ENCODE measurements at places on chromosomes 11 and 22.

GRCh38 chr11:60743058-60743457 lies 13.6 kb upstream of the MS4A15 start:
- DNase-seq, result no peak

GRCh38 chr11:9693801-9694553 lies 30.1 kb downstream of the SWAP70 start:
- DNase-seq, result no peak

DNA sequence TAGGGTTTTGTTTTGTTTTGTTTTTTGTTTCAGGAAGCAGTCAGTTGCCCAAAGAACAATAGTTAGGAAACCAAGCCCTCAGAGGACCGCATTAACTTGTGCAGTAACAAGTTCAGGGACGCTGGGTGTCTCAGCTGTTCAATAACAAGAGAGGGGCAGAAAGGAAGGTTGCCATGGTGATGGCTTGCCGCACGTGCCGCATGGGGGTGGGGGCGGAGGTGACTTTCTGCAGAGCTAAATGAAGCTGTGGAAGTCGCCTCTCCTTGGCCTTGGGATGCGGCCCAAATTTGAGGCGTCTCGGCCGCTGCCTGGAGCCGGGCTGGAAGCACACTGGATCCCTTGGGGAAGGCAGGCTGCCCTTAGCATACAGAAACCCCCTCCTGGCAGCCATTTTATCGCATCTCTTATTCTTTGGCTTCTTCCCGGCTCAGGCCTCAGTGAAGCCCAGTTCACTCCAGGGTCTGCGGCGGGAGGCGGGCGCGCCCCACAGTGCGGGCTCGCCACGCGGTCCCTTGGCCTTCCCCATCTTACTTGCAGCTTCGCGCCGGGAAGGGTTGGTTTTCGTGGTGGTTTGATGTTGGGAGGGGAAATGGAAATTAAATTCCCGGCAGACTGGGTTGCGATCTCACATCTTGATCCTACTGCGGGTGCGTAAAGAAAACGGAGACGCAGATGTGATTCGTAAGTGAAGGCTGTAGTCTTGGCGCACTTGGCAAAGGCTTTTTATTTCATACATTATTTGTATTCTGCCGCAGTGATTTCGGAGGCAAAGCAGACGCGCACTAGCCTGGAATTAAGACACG lies 94.3 kb downstream of the SLC17A6 start:
- DNase-seq, result no peak

DNA sequence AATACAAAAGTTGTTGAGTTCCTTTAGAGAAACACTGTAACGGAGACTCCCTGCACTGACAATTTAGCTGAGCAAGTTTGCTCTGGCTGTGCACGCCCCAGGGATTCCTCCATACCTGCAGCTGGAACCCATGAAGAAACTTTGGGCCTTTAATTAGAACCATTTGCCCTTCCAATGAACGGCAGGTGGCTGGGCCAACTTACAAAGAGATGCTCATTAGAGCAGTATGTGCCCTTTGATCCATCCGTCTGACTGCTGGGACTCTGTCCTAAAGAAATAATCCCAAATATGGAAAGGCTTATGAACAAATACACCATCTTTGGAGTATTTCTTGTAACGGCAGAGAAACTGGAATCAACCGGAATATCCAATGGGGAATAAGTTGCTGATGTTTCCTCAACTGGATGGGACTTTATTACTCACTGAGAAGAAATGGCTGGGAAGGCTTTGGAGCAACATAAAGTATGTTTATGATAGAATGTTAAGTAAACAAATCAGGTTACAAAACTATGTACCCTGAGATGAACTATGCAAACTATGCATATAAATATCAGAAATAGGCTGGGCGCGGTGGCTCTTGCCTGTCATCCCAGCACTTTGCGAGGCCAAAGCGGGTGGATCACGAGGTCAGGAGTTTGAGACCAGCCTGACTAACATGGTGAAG lies 24.4 kb upstream of the FBLN1 start:
- DNase-seq, result no peak

DNA sequence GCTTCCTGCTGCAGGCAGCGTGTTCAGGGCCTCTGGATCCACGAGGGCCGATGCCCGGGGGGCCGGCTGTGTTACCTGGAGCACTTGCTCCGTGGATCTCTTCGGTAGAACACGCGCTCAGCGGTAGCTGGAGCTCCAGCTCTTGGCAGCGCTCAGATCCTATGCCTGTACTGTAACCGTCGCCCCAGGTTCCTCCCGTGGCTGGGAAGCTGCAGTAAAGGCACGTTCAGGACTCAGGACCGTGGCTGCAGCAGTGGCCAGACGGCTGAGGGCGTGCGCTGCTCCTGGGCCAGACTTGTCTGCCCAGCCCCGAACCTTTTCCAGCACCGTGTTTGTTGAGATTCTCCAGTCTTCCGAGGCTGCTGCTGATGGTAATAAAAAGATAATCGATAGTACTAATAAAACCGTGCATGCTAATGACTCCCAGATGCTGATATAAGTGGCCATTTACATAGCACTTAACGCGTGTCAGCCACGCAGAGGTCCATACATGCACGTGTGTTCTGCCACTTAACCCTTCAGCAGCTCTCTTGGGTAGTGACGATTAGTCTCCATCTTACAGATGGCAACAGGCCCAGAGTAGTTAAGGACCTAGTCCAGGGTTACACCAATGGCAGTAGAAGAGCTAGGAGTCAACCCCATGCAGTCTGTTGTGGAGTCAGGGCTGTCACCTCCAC lies 1.4 kb downstream of the MOV10L1 start:
- no peak for DNase-seq

Measured in OCI-M1 (cell line).